Coronary artery (tissue), 2 donors: ENCODE measurements at places on chromosomes 12 and 14.

DNA sequence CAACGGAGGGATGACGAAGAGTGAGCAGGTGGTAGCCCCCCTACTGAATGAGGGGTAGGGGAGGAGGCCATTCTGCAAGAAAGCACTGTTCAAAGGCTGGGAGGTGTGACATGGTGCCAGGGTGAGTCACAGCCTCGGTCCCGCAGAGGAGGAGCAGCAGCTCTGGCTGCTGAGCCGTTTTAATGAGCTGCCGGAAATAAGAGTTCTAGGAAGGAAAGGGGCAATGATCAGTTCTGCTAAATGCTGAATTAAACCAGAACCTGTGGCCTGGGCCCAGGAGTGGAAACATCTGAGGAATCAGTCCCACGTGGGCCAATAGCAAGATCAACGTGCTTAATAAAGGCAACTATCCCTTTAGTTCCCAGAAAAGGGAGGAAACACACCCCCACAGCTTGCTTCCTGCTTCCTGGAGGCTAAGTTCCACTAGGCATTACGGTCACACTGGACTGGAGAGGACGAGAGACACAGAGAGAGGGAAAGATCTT is 3.6 kb downstream of the ABCD4 start:
- DNase-seq = no peak

- DNase-seq = no peak
Observed at GRCh38 chr12:70875628-70876027, 44.9 kb downstream of the PTPRR start.

- no peak for DNase-seq
Observed at GRCh38 chr14:74195623-74196022, 43.6 kb upstream of the VSX2 start.

GRCh38 chr14:37246427-37246829 is 48.7 kb downstream of the MIPOL1 start:
- DNase-seq = no peak

GRCh38 chr14:99189201-99189801 is 82.7 kb downstream of the BCL11B start:
- no peak for DNase-seq

GRCh38 chr12:1595690-1596347 is 1.4 kb upstream of the FBXL14 start:
- no peak for DNase-seq

DNA sequence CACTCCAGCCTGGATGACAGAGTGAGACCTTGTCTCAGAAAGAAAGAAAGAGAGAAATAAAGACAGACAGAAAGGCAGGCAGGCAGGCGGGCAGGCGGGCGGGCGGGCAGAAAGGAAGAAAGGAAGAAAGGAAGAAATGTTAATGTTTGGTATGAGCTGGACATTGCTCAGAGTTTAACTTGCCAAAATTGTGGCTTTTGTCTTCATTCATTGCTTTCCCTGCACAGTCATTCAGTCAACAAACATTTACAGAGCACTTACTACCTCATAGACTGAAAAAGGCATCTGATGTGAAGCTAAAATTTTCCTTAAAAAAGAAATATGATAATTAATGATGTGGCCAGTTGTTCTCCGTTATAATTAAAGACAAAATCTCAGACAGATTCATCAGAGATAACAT is 247.1 kb downstream of the SPTSSA start:
- DNase-seq = no peak
